ENCODE measurements at places on chromosomes 2 and 18.
A peak's percentile ranks its signal among the peaks of the same experiment; 100 is the strongest.

DNA sequence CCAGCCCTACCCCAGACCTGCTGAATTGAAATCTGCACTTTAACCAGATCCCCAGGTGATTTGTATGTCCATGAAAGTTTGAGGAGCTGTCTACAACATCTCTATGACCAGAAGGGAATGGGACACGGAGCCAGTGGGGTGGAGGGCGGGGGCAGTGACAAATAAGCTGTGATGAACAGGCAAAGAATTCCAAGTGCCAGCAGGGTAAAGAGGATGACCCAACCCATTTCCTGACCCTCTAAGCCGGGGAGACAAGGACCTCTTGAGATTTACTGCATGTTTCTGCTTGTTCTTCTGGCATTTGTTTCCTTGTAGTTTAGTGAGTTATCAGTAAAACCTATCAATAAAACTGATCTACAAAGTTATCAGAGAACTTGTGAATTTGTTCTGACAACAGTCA, 8.7 kb downstream of the TET3 start:
- no peak for DNase-seq

GRCh38 chr2:192190474-192190873, 4.3 kb downstream of the TMEFF2 start:
- no peak for DNase-seq

- no peak for DNase-seq
Measured at GRCh38 chr2:213022987-213023386, 128.4 kb downstream of the IKZF2 start.

GRCh38 chr2:221203125-221203524, 369.0 kb downstream of the EPHA4 start:
- no peak for DNase-seq

- DNase-seq, result peak; percentile 64
Measured at GRCh38 chr2:95158891-95159619, 593 bp downstream of the ZNF514 start.

DNA sequence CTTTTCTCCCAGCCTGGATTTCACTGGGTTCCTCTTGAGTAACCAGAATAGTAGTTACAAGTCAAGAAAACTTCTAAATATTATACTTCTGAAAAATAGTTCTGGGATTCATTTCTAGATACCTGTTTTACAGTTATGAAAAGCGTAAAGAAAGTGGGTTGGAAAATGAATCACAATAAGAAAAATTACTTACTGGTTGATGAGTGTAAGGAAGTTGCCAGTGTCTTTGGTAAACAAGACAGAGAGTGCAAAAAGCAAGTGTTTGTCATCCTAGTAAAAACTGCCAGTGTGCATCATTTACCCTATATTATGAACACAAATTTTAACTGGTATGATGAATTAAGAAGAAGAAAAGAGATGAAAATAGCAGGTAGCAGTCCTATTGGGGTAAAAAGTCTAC, 88.9 kb downstream of the R3HDM1 start:
- DNase-seq, result no peak

- no peak for DNase-seq
Measured at GRCh38 chr18:29326214-29326613, 1149.3 kb upstream of the CDH2 start.

- DNase-seq, result no peak
Measured at GRCh38 chr2:120498121-120498520, 152.2 kb downstream of the INHBB start.

DNA sequence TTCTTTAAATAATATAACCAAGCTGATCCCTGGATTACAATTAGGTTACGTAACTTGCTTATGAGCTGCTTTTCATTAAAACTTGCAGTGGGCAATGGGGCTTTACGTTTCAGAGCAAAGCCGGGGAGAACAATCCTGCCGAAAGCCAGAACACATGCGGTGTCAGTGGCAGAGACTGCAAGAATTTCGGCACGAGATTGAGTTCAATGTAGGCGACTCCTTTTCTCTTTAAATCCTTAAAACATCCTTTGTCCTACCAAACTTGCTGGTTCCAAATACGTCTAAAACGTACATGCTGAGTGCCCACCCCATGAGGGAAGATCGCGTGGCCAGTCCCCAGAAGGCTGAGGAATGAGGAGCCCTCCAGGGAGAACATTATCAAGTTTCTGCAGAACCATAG, 36.8 kb upstream of the NCOA1 start:
- no peak for DNase-seq

GRCh38 chr2:62266433-62267038, 70.6 kb downstream of the B3GNT2 start:
- no peak for DNase-seq

- DNase-seq, result no peak
Measured at GRCh38 chr2:202096736-202097135, 23.7 kb downstream of the KIAA2012 start.

DNA sequence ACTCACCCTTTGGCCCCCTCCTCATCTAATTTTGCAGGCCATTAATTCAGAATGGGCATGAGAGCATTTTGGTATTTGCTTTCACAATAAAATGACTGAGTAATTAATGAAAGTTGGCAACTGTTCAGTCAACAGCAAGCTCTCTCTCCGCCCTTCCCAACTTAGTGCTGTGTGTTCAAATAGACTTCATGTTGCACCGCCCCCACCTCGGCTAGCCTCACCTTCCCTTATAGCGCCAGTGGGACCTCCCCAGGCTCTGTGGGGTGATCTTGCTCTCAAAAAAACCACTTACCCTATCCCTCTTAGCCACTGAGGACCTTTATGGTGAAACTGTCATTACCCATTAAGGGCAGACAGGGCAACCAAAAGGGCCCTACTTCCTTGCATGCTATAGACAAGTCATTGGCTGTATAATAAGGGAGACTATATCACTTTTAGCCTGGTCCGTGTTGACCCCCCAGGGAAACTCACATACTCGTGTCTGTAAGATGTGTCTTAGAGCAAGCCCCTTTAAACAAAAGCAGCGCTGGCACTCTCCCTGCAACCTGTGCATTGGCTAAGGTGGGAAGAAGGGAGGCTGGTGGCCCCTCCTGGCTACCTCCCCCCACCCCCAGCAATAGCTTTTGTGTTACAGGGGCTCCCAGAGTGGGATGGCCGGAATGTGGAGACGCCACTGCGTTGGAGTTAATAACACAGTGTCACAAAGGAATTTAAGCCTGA, 15.2 kb downstream of the EN1 start:
- DNase-seq, result no peak

DNA sequence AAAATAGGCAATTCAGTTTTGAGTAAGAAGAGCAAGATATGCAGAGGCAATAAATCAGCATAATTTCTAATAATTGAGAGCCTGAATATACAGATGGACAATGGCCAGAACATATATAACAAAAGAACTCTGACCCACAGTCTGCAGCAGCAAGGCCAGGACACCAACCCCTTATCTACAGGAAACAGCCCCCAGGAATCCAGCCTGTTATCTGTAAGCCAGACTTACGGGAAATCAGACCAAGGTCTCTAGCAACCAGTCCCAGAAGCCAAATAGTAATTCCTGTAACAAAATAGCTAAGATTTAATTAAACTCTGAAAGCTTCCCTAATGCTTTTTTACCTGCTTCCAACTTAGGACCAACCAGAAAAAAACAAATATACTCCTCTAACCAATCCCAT, 434.5 kb upstream of the GYPC start:
- no peak for DNase-seq

- no peak for DNase-seq
Measured at GRCh38 chr2:155308367-155309009, 610.0 kb downstream of the KCNJ3 start.

DNA sequence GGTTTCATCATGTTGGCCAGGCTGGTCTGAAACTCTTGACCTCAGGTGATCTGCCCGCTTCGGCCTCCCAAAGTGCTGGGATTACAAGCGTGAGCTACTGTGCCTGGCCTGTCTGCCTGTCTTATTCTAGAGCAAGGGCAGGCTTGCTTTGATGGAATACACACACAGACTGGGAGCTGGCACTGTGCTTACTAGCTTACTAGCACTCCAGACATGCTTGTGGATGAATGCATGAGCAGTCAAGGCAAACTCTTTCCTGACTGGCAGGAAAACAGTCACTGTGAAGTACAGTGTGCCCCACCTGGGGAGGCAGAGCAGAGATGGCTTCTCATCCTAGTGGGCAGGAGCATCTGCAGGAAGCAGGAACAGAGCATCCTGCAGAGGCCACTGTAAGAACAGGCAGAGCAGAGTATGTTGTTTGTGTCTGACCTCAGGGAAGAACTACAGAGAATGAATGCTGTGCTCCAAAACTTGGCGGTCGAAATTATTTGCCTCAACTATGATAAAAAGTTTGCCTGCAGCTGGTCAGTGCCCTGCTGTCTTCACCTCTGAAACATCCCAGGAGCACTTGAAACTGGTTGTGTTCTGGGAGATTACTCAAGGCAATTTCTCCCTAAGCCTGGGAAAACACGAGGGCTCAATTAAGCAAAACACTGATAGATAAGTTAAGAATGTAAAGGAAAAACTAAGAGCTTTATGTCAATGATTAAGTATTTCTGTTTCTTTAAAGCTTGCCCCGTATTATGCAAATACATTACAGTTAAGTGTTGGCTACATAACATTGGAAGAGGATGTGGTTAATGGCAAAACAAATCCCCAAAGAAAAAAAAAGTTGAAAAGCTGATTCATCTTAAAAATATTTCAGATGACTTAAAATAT, 102.4 kb downstream of the VAPA start:
- peak; percentile 56 for DNase-seq

GRCh38 chr2:23347471-23348092, 37.4 kb upstream of the KLHL29 start:
- DNase-seq, result no peak

GRCh38 chr2:57880967-57881366, 165.6 kb upstream of the VRK2 start:
- DNase-seq, result no peak

DNA sequence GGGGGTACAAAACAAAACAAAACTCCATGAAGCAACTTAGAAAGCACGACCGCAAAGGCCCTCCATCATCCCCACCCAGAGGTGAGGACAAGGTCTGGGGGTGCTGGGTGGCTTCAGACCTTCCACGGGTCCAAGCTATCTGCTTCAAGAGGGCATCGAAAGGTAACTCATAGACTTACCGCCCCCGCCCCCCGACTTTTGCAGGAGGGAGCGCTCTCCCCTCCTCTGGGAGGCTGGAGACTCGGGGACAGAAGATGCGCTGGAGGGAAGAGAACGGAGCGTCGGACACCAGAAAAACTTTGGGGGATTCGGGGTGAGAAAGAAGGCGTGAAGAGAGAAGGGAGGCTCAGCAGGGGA, 300 bp upstream of the STON1 start:
- DNase-seq, result no peak

DNA sequence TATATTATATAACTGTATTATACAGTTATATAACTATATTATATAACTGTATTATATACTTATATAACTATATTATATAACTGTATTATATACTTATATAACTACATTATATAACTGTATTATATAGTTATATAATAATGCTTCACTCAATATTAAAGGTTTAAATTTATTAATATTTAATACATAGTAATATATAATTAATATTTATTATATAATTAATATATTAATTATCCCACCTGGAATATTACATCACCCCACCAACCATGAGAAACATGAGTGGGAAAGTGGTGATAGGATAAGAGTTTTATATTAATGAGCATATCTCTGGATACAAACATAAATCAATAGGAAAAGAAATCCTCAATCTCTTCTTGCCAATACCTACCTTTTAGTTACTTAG, 487.1 kb upstream of the LRRTM4 start:
- DNase-seq, result no peak

DNA sequence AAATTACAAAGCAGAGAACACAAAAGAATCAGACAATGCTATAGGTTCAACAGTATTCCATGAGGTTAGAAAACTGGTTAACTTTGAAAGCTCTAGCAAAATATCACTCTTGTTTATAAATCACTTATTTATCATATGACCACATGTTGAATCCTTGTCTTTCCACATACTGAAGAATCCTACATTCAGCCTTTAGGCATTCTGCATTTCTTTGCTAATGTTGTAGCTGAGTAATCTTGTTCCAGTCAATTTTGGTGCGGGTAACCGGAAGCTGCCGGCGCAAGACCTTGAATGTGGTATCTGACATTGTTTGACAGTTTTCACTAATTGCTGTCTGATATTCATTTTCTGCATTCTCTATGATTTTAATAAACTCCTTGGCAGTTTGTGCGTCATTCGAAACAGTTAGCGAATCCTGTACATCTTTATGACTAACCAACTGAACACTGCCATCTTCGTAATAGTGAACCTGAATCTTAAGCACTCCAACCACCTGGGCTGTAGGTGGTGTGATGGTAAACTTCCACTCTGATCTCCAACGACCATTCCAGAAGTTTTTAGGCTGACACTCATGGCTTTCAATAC, 154.1 kb downstream of the BAZ2B start:
- no peak for DNase-seq

DNA sequence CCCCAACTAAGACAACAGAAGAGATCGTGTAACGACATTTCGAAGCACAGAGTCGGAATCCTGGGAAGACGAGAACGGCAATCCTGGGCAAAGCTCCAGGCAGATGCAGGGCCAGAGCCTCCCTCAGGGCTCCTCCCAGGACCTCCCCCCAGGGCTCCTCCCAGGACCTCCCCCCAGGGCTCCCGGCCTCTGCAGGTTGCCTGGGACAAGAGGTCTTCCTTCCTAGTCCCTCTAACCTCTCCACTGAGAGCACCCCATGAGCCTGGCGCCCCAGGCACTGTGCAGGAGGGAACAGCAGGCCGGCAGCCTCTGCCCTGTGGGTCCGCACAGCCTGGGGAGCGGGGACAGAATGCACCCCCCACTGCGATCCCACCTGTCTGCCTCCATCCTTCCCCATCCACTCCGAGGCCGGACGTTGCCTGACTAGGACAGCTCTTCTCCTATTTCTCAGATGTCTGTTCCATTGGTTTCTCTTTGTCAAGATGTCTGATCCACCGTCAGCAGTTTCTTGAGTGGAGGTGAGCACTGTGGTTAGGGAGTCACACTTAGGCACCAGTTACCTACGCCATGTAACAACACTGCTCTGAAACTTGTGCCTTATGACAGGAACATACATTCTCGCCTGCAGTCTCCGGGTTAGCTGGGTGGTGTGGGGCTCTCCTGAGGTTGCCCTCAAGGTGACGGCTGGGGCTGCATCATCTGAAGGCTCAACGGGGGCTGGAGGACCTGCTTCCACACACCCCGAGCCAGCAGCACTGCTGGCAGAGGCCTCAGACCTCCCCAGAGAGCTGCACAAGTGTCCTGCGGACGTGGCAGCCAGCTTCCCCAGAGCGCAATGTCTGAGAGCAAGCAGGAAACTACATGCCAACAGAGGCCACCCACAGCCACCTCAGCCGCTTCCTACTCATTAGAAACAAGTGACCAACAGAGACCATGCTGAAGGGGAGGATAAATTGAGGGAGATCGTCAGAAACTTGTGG, 28.9 kb downstream of the ADI1 start:
- no peak for DNase-seq

GRCh38 chr18:10182009-10182624, 268.3 kb downstream of the VAPA start:
- DNase-seq, result no peak

- DNase-seq, result no peak
Measured at GRCh38 chr2:138104071-138104470, 139.8 kb downstream of the HNMT start.

GRCh38 chr2:240989451-240990265, 8.8 kb upstream of the SNED1 start:
- DNase-seq, result no peak

DNA sequence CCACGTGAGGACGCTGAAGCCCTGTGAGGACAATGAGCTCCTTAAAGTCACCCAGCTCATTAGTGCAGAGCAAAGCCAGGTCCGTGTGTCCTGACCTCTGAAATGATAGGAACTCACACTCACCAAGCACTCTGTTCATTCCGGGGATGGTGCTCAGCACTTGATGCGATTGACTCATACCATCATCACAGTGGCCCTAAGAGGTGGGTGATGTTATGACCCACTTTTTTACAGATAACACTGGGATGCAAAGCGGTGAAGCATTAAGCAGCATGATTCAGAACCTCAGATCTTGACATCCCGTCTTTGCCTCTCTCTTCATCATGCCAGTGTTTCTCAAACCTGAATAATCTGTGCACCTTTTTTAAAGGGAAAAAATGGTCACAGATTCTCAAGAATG, 234.8 kb downstream of the ALPK2 start:
- DNase-seq, result no peak

Measured in Ammon's horn (tissue), 1 donor.